ENCODE measurements at places on chromosomes 1 and 21.

DNA sequence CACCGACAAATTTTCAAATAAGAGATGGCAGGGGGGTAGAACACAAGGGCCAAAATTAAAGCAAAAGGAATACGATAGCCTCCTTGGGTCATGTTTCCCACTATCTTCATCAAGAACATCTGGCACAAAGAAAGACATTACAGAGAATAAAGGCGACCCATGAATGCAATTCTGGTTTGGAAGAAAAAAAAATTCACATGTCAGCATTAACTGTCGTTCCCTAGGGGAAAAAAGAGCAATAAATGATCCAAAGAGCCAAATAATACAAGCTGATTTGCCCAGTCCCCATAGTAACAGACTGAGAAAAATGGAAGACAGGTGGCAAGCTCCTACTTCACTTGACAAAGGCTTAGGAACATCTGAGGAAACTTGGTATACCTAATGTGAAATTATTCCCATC, 4.5 kb downstream of the STIL start:
- no peak for DNase-seq

DNA sequence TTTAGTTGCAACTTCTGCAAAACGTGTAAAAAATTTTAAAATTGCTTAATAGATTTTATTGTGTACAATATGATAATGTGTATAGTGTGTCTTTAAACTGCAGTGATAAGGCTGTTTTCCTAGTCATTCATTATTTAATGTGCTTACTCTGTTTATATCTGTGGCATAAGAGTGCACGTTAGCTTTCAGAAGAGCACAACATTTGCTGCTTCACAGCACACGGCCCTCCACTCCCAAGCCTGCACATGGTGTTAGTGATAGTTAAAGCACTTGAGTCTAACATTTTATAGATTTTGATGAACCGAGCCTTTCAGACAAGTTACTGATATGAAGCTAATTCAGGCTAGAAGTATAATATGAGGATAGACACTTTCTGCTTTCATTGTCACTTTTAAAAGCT, 120.6 kb downstream of the ADGRL2 start:
- DNase-seq = no peak

- no peak for DNase-seq
These were observed 13.8 kb downstream of the DSCAM start for GRCh38 chr21:40833184-40833583.

- no peak for DNase-seq
These were observed 44.7 kb upstream of the POFUT2 start for GRCh38 chr21:45332415-45332814.

- no peak for DNase-seq
These were observed 62.6 kb upstream of the ATP2B4 start for GRCh38 chr1:203564024-203564423.

DNA sequence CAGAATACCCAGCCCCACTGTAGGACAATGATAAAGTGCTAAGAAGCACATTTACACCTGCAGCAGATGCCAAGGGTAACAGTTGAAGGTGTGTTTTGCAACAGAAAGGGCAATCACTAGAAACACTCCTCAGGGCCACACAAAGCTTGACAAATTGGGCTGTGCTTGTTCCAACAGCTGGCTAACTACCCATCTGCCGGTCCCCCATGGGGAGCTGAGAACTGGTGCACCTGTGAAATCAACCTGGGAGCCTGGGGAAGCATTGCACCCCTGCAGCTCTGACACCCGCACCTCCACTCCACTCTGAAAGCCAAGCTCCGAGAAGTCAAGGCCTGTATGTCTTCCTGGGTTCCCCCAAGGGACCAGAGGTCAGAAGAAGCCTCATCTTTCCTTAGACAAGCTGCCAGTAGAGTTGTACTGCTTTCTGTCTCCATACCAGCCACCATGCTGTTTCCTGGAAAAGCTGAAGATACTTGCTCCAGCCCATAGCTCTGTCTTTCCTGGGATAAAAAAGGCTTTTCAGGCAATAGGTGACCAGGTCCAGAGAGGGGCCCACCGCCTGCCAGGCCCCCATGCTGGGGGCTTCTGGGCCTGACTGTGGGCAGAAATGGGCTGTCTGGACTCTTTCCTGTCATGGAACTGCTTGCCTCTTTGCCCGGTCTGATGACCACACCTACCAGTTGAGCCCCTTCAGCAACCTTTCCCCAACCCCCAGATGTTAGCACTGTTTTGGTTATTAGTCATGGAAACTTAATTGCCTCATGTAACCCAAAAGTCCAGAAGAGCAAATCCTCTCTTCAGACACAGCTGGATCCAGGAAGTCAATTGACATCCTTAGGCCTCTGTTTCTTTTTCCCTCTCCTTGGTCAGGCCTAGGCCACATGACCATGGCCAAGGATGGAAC, 93.6 kb downstream of the KIF14 start:
- no peak for DNase-seq

DNA sequence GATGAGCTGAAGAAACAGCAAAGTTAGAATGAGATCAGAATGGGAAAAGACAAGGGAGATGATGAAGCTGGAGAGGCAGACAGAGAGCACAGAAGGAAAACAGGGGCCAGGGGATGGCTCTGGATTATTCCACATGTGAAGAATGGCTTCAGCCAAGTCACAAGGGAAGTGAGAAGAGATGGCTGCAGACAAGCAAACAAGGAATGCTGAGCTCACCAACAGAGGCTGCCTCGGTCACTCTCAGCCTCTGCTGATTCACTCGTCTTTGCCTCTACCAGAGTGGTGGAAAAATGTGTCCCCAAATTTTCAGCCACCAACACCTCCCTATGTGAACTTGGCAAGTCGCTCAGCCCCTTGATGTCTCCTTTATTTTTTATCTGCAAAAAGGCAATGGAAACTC, 46.7 kb downstream of the TRABD2B start:
- DNase-seq = no peak

- no peak for DNase-seq
These were observed 322.8 kb downstream of the SEC16B start for GRCh38 chr1:177646757-177647730.

GRCh38 chr1:17215545-17215890, 10.6 kb downstream of the PADI1 start:
- DNase-seq = no peak

DNA sequence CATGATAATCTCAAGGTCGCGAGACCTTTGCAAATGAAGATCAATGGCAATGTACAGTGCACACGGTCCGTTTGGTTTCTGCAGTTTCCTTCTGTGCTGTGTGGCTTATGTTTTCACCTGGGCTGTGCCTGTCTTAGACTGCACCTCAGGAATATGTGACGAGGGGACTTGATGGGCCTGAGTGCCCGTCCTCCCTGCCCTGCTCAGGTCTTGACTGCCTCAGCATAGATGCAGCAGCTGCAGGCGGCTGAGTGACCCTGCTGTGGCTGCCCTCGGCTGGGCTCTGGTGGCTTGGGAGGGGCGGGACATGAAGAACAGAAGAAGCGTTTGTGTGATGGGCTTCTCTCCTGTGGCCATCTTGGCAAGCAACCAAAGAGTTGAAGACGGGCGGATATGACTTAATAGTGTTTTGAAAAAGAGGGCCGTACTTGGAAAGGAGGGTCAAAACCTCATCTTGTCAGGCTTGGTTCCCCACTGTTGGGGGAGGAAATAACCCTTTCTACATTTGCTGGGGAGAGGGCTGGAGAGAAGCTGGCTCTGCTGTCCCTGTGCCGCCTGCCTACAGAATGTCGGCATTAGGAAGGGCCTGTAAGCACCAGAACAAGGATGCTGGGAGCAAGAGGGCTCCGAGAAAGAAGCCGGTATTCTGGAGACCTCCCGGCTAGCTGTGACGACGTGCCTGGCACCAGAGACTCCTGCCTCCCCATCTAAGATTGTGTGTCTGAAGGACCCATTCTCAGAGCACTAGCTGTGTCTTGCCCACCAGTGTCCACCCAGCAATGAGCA, 7.1 kb downstream of the MYBPHL start:
- no peak for DNase-seq

DNA sequence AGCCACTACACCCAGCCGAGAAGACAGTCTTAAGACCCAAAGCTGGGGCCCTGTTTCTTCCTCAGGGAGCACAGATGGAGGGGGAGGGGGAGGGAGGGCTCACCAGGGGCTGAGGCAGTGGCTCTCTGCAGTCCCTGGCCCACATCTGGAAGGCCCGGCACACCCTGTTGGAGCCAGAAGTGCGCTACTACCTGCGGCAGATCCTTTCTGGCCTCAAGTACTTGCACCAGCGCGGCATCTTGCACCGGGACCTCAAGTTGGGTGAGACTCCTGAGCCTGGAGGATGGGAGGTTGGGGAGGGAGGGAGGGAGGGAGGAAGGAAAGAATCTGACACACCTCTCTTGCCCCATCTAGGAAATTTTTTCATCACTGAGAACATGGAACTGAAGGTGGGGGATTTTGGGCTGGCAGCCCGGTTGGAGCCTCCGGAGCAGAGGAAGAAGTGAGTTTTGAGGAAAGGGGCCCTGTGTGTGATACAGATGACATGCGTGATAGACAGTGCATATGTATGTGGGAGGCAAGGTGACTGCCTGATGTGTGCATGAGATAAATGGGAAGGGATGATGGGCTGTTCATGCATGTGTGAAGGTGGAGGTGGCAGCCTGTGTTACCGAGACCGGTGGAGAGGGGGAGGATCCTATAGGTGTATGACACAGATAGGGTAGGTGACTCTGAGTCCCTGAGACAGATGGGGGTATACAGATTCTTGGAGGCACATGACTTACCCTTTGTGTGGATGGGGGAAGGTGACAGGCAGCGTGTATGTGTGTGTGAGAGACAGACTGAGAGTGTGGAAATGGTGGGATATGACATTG, 1.5 kb downstream of the PLK3 start:
- DNase-seq = no peak

GRCh38 chr1:92839442-92839841, 7.6 kb downstream of the RPL5 start:
- DNase-seq = no peak

- DNase-seq = no peak
These were observed 15.1 kb downstream of the KHDRBS1 start for GRCh38 chr1:32028746-32029145.

DNA sequence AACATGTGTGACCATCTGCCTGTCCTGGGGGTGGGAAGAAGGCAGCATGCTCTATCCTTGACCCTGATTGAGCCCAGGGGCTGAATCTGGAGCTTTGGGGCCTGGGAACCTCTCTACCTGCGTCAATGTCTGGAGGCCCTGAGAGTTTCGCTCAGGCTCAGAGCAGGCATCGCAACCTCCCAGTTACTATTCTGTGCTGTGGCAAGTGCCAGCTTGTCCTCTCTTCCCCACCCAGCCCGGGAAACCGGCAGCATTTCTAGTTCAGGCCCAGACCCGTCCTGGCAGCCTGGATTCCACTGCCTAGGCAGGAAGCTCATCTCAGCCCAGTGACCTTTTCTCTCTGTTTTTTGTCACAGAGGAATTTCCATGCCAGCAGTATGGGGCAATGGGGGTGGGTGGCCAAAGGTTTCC, 10.0 kb upstream of the IRF6 start:
- peak; percentile 46 for DNase-seq

GRCh38 chr1:195763146-195763906, 844.9 kb downstream of the KCNT2 start:
- no peak for DNase-seq

DNA sequence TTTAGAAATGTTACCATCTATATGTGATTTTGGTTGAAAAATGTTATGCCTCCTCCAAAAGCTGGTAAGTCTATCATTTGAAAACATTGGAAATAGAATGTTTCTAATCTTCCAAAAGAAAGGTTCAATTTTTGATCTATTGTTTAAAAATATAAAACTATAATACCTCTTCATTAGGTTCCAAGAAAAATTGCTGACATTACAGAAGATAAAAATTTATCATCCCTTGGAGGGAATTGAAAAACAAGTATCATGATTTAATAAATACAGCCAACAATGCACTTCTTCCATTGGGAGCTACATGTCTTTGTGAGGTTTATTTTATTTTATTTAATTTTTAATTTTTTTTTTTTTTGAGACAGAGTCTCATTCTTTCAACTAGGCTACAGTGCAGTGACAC, 148.5 kb downstream of the PIK3R3 start:
- DNase-seq = no peak

DNA sequence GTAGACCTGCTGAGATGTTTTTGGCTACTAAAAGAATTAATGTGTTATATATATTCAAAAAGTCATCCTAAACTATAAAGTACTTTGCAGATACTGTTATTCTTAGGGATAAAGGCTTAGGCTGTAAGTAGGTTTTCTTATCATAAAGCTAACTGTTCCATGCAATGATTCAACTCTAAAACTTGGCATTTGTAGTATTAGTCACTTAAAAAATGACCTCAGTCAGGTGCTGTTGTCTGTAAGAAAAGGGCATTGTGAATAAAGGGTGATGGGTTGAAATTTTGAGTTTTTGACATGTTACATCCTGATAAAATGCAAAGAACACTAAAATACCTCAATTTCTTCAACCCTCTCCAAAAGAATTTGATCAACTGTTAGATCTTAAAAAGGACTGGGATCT, 32.9 kb downstream of the ADCY10 start:
- DNase-seq = no peak

- DNase-seq = no peak
These were observed 26.8 kb upstream of the EPHA8 start for GRCh38 chr1:22536506-22536905.

DNA sequence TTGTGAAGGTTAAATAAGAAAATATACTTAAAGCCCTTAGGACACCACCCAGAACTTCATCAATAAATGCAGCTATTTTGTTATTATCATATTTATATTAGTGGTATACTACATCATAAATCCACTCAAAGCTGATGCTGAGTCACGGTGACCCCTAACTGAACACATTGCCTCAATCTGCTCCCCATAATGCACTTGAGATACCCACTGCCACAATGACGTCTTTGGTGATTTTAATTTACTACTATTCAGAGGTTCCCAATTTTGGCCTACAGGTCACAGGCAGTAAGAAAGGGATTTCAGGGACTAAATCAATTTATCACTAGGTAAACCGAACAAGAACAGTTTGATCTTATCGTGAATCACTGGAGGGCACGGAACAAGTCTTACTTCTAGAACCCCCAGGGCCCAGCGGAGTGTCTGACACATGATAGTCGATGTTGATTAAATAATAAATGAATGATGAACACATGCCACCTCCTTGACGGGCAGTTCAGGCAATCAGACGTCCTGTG, 493 bp upstream of the CHD1L start:
- no peak for DNase-seq

- peak; percentile 53 for DNase-seq
These were observed 96.9 kb downstream of the PAPPA2 start for GRCh38 chr1:176559878-176560277.

Data from T47D (cell line).